ENCODE measurements at places on chromosomes 3 and 15.

GRCh38 chr3:105933871-105934270 is 65.1 kb upstream of the CBLB start:
- no peak for DNase-seq

DNA sequence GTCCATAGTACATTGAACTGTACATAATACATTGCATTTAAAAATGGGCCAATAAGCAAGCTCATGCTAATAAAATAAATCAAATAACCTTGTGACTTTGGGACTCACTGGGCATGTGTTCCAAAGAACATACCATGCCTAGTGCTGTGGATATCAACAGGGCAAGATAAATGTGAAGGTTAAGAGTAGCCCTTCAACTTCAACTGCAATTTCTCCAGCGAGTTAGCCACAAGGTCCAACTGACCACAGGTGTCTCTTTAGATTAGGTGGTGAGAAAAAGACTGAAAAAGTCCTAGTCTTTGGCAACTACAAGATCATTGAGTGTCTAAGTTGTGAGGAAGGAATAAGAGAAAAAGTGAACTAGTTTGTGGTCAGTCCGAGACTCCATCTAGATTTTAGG is 78.3 kb upstream of the ATP11B start:
- DNase-seq = no peak

DNA sequence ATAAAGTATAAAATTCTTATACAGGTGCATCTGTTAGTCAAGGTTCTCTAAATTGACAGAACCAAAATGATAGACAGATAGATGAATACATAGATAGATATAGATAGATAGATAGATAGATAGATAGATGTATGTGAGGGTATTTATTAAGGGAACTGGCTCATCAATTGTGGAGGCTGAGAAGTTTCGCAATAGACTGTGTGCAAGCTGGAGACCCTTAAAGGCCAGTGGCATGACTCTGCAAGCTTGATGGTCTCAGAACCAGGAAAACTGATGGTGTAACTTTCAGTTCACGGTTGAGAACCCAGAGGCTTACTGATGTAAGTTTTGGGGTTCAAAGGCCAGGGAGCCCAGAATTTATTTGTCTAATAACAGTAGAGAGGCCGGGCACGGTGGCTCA is 1123.7 kb upstream of the CADM2 start:
- DNase-seq = no peak

DNA sequence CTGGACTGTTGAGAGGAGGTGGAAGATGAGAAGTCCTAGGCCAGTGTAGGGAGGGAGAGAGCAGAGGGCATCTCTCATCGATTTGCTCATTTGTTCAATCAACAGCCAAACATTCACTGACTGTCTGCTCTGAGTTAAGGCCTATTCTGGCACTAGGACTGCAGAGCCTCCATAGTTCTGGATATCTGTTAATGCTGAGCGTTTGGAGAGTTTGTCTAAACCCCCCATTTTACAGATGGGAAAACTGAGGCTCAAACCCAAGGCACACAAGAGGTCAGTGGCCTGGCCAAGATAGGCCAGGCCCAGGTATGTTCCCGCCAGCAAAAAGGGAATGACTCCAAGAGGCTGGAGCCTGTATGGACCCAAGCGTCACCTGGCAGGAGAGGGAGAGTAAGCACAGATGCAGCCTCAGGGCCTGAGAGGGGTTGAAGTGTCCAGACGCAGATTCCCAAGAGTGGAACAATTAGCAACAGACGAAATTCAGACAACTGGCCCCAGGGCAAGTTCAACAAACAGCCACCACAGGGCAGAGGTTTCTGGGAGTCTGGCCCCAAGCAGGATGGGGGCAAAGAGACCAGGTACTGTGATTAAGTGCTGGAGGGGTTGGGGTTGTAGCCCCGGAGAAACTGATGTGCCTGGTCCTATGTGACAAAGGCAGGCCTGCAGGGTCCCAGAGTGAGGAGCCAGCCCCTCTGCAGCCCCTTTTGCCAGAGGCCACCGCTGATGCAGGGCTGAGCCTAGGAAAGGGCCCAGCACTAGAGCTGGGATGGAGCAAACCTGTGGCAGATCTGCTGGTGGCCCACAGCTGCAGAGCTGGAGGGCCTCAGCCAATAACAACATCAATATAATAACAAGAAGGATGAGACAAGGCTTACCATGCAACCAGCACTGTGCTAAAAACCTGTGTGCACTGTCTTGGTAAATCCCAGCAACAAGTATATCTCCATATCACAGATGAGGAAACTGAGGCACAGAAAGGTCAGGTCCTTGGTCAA is 245.1 kb upstream of the TLE3 start:
- DNase-seq = peak; percentile 38

- DNase-seq = no peak
These were observed 39.1 kb downstream of the KNL1 start for GRCh38 chr15:40633178-40633577.

DNA sequence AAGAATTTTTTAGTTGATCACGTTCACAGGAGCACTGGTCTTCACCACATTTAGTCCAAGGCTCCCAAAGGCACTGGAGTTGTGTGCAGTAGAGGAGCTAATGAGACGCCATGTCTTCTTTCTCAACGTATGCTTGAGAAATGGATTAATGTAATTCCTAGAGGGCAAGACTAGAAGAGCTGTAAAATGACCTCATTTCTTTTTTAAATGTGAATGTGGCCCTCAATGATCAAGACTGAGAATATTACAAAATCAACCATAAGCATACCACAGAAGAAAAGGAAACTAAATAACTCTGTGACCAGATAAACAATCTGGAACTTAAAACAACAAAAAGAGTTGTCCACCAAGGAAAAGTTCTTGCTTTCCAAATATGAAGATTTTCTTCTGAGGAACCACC is 112.1 kb upstream of the THBS1 start:
- DNase-seq = no peak

DNA sequence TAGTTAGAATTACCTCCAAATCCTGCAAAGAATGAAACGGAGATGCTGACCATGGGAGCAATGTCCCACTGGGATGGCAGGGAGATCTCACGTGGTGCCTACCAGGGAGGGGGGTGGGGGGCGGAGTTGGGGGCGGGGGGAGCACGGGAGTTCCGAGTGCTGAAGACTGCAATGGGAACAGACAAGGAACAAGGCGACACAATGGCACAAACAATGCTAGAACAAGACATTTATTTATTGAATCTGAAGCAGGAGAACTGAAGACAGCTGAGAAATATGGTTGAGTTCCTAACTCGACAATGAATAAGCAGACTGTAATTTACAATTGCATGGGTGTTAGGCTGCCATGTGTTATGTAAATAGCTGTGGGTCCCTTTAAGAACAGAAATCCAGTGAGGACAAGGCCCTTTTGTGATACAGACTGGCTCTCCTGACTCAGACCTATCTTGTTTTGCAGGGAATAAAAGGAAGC is 91.2 kb downstream of the AQP9 start:
- DNase-seq = peak; percentile 76

DNA sequence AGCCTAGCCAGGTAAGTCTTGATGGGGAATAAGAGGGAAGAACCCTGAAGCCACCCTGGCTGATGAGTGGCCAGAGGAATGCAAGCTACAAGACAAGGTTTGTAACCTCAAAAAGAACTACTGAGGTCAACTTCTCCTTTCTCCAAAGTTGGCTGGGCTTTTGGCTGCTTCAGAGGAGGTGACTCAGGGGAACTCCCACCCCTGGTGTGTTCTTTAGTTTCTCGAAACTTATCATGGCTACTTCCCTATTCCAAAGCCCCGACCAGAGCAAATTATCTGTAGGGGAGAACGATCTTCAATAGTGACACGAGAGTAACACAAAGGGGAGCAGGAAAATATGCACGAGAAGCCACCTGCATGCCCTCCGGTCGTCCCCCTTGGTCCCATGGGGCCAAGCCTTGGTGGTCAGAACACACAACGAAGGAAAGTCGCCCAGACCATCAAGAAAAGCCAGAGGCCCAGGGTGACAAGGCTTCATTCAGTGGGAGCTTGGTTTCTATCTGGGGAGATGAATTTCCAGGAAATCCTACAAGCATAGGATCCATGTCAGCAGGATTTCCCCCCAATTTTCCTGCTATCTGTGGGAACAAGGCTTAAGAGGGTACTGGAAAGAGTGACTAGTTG is 6.5 kb upstream of the BCL2A1 start:
- DNase-seq = no peak

- DNase-seq = no peak
These were observed 186.1 kb downstream of the TJP1 start for GRCh38 chr15:29636140-29636539.

DNA sequence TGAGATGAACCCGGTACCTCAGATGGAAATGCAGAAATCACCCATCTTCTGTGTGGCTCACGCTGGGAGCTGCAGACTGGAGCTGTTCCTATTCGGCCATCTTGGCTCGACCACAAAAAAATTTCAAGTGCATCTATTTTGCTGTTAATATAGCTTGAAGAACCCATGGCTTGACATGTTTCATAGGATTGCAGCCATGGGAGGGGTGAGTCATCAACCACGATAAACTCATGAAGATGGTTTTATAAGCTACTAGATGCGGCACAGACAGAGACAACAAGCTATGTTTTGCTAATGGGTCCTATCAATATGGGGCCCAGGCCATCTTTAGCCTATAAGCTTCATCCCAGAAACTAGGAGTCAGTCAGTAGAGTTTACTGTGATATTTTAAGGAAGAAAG is 100.4 kb upstream of the PHLDB2 start:
- DNase-seq = no peak

- no peak for DNase-seq
These were observed 231.5 kb downstream of the ALCAM start for GRCh38 chr3:105598042-105598796.

- DNase-seq = no peak
These were observed 49.1 kb upstream of the MYRIP start for GRCh38 chr3:39760325-39760724.

- no peak for DNase-seq
These were observed 45.5 kb upstream of the CMSS1 start for GRCh38 chr3:99772171-99772570.

DNA sequence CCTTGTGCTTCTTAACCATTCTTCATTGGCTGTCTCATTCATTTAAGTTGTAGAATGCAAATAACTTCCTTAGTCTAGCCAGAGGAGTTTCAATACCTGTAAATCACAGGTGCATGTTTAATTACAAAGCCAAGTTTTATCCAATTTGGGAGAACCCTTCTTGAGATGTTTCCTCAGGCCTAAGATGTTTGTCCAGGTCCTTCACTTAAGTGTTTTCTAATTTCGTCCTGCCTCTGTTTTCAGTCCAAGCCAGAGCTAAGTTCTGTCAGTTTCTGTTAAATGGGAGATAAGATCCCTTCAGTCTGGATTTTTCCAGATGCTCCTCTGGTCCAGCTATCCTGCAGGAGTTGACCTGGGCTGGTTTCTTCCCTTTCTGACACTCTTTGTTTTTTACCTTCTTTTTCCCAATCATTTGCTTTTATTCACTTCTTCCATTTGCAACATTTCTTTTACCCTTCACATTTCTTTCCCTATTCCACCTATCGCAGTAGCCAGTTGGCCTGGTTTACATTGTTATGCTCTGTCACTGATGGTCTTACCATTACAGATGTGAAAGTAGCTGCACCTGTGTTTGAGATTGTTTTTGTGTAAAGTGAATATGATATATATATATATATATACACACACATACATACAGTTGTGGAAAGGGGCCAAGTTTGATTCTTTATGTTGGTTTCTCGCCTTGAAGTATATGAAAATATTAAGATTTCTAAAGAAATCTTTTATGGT is 34.5 kb downstream of the EIF2AK4 start:
- DNase-seq = no peak

GRCh38 chr3:138468886-138469285 is 34.5 kb downstream of the ESYT3 start:
- DNase-seq = no peak

DNA sequence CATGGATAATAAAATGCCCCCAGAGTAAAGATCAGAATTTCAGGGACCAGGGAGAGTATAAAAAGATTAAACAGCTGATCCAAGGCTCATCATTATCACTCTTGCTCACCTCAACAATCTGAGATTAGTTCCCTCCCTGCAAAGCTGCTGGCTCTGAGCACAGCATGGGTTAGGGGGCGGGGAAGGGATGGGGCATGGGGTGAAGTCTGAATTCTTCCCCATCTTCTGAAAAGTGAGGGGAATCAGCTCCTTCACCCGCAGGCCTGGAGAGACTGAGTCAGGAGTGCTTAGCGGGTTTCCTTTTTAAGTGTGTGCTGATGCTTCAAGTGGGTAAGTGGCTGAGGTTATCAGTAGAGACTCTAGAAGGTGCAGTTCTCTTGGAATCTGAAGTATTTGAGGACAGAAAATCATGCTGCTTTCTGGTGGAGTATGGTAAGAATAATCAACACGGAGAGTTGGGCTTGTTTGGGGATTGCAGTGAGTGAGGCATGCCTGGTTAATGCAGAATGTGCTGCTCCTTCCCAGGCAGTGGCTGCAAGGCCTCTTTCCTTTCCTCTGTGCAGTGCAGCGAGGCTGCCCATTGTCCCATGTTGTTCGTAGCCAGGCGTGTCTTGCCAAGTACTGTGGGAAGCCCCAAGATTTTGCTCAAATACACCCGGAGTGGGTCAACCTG is 59.2 kb upstream of the TRAK1 start:
- DNase-seq = peak; percentile 79

DNA sequence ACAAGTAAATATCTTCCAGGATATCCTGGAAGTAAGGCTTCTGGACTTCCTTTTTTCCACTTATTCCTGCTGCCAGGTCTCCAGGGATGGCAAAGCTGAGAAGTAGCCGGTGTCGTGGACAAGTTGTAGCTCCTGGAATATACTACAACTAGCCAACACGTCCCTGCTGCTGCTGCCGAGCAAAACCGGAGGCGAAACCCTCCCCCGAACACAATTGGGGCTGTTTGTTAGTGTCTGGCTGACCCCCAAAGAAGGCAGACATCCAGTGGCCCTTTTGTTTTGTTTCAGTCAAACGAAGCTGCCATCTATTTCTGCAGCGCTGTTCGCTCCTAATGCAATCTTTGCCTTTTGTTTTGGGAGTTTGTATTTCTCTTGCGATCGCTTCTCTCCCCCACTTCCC is 45.3 kb upstream of the EIF5A2 start:
- DNase-seq = no peak

GRCh38 chr15:93332168-93332553 is 243.2 kb upstream of the RGMA start:
- DNase-seq = no peak

GRCh38 chr3:152071924-152072323 is 196.8 kb upstream of the MBNL1 start:
- no peak for DNase-seq

- DNase-seq = no peak
These were observed 1.6 kb downstream of the RAB8B start for GRCh38 chr15:63190769-63191649.

- DNase-seq = no peak
These were observed 145.3 kb downstream of the XXYLT1 start for GRCh38 chr3:195125646-195126045.

GRCh38 chr15:75347222-75348033 is 589 bp downstream of the NEIL1 start:
- DNase-seq = peak; percentile 85

GRCh38 chr3:176159796-176160195 is 1037.5 kb downstream of the TBL1XR1 start:
- DNase-seq = no peak

DNA sequence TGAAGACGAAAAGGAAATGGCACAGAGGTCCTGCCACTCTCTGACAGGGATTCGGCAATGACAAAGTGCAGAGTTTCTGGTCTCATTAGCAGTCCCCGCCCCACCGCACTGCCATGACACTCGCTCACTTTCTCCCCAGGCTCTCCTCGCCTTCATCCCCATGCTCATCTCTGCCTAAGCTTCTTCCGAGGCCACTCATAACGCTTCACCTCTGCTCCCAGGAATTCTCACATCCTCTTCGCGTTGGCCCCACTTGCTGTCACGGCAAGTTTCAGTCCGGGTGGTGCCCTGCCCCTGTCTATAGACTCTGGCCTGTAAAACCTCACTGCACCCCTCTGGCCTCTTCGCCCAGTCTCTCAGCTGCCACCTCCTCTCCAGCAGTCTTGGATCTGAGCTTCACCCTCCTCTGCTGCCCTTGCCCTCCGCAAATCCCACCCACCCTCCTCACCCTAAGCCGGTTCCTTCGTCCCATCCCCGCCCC is 654 bp downstream of the RUBCN start:
- peak; percentile 78 for DNase-seq

Measured in endodermal cell (in vitro differentiated cells).